ENCODE measurements at places on chromosomes 3 and 15. TPM values are rescaled to one million over a fixed set of nuclear protein-coding genes. Genes with fewer than 3 reads are reported as not detected.

- DNase-seq: no peak
Measured at GRCh38 chr3:42666577-42666998, 13.1 kb downstream of the ZBTB47 start.

OXTR gene
- 1.00 TPM for polyA plus RNA-seq

MINAR1 gene
- 1.2 TPM for polyA plus RNA-seq

GRCh38 chr3:13348661-13349396, 71.3 kb downstream of the NUP210 start:
- DNase-seq: no peak

GRCh38 chr3:127771746-127772145, 50.6 kb downstream of the MGLL start:
- DNase-seq: no peak

- DNase-seq: no peak
Measured at GRCh38 chr15:28961391-28961790, 75.6 kb downstream of the APBA2 start.

GRCh38 chr3:114110439-114110838, 53.9 kb downstream of the QTRT2 start:
- no peak for DNase-seq

- no peak for DNase-seq
Measured at GRCh38 chr15:99427210-99427609, 138.6 kb upstream of the MEF2A start.

NME9 gene
- 2.0 TPM for polyA plus RNA-seq

SHF gene
- polyA plus RNA-seq: 13.0 TPM

DNA sequence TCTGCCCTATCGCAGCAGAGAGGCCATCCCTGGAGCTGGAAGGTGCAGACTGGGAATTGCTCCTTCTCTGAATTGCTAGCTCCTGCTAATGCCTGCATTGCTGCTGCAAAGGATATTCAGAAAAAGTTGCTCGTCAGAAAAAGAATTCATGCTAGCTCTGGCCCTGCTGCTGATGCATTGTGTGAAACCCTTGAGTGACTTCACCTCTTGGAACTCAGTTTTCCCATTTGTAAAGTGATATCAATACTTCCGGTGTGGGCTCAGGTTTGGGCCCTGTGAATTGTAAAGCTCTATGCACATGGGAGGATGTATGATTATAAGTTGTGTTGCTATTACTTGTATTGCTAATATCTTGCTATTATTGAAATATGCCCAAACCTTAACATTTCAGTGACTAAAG, 11.4 kb downstream of the SQOR start:
- no peak for DNase-seq

INSYN1 gene
- polyA plus RNA-seq: 13.9 TPM

GRCh38 chr3:127817406-127817841, 4.9 kb downstream of the MGLL start:
- no peak for DNase-seq

GRCh38 chr3:179446501-179446900, 4.8 kb downstream of the GNB4 start:
- no peak for DNase-seq

DNA sequence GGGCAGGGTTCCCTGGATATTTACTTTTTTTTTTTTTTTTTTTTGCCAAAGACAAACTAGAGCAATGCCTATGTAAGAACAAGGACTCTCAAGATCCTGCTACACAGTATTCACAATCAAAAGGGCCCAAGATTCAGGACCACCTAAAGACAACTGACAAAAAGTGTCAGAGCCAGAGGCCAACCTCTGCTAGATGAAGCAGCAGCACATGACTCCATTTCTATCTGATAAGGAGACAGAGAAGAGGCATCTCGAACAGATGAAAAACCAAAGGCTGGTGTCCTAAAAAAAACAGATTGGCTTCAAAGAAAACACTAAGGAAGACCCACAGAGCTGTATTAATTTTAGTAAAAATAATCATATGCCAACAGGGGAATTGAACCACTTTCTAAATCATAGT, 20.0 kb downstream of the CMTM6 start:
- DNase-seq: no peak
